ENCODE measurements at places on chromosomes 11 and 22.

DNA sequence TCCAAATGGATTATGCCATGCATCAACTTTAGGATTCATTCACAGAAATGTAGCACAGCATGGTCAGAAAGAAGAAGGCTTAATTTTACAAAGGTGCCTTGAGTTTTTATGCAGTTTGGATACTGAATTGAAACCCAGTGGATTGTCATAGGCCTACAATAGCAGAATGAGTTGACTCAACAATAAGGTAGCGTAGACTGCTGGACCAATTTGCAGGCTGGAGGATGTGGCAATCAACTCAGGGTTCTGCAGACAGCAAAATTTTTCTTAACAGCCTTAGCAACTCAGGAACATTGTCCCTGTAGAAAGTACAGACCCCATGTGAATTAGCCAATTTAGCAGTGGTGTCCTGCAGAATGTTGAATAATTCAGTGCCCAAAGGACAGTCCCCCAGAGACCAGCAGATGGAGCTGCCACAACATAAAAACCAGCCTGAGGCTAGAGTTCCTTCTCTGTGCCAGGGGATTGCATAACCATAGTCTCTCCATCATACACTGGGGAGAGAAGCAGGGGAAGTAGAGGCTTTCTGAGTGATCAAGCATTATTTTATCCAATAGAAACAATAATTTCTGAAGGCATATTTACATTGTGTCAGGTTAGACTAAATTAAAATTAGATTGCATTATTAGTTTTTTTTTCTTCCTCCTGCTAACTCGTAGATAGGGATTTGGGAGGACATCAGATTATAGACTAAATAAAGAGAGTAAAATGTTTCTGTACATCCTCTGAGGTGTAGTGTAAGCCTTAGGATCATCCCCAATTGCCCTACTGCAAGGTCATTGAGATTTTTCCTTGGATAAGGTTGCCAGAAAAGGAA, 20.3 kb upstream of the MRPL17 start:
- peak; percentile 73 for DNase-seq

DNA sequence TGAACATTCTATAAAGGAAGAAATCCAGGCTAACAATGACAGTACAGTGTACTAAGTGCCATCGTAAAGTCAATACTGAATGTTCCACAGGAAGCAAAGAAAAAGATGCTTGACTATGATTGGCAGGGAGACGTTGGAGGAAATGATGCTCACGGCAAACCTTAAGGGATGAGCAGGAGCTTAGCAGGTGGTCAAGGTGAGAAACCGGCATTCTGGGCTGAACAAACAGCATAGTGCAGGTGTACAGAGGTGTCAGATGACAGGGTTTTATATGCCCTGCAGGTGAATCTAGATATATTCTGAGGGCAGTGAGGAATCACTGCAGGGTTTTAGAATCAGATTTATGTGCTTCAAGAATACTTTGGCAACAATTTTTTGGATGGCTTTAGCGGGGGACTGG, 85.3 kb upstream of the HEPHL1 start:
- DNase-seq = no peak

DNA sequence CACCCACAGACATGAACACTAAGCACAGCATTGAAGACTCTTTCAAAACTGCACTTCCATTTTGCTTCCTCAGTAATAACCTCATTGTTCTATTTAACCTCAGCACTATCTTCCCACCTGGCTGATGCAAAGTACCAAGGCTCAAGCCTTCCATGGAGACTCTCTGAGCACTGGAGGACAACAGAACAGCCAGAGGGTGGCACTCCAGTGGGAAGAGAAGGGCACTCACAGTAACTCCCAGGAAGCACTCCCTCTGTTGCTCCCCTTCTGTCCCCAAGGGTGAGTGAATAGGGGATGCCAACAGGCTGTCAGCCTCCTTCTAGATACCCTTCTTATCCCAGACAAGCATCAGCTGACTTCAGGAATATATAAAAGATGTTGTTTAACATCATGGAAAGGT, 3.5 kb downstream of the ME3 start:
- no peak for DNase-seq

DNA sequence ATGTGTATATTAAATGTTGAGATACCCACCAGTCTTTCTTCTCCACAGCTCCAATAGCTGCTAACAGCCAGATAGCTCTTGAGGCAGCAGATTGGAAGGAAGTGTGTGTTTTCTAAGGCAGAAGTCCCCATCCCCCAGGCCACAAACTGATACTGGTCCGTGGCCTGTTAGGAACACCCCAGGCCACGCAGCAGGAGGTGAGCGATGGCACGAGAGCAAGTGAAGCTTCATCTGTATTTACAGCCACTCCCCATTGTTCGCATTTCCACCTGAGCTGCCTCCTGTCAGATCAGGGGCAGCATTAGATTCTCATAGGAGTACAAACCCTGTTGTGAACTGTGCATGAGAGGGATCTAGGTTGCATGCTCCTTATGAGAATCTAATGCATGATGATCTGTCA, 12.7 kb downstream of the CCDC73 start:
- no peak for DNase-seq

GRCh38 chr11:93288767-93289166, 41.8 kb upstream of the DEUP1 start:
- no peak for DNase-seq

- no peak for DNase-seq
Measured at GRCh38 chr11:2367266-2368160, 9.6 kb upstream of the CD81 start.

- no peak for DNase-seq
Measured at GRCh38 chr22:19715188-19715930, 1.1 kb downstream of the SEPTIN5 start.

- no peak for DNase-seq
Measured at GRCh38 chr11:45253640-45254039, 32.5 kb downstream of the SYT13 start.

GRCh38 chr22:25098445-25099081, 101.1 kb upstream of the CRYBB3 start:
- no peak for DNase-seq

- peak; percentile 66 for DNase-seq
Measured at GRCh38 chr11:72238040-72238450, 5.9 kb downstream of the PHOX2A start.

GRCh38 chr11:16160146-16160545, 196.2 kb downstream of the SOX6 start:
- DNase-seq = no peak

GRCh38 chr11:115291325-115291724, 212.9 kb downstream of the CADM1 start:
- no peak for DNase-seq

GRCh38 chr11:3803726-3804495, 4.4 kb upstream of the PGAP2 start:
- DNase-seq = peak; percentile 38

DNA sequence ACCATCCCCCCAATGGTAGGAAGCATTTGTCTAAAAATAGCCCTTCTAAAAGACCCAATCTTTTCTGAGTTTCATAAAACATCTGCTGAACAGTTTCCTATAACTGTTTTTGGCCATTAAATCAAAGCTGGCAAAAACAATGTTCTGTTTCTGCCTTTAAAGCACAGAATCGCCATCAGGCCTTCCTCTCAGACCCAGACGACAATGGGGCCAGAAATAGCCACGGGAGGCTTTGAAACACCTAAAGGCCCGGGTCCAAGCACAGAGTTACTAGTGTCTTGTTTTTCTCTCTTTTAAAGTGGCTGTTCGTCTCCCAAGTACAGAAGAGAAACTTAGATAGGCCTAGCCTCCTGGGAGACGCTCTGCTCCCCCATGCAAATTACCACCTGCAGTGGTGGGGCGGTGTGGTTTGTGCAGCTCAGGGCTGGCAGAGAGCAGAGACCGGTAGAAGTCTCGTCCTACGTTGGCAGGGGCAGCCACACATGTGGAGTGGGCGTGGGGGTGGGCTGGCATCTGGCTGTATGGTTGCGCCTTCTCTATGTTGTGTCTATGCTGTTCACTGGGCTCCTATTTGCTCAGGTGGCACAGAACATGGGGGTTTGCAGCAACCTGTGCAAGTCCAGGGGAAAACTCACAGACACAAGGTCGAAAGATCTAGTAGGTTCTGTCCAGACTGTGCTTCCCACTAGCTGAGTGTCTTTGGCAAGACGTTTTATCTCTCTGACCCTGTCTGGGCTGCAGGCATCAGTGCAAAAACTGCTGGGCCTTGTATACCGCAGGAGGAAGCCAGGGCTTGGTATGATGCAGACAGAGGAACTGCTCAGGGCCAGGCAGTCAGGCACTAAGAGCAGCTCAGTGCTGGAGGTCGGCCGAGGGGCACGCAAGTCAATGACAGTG, 23.6 kb upstream of the ETS1 start:
- no peak for DNase-seq

GRCh38 chr11:98564233-98564632, 456.5 kb upstream of the CNTN5 start:
- no peak for DNase-seq

GRCh38 chr11:6615882-6616585, 3.2 kb downstream of the TPP1 start:
- DNase-seq = no peak

DNA sequence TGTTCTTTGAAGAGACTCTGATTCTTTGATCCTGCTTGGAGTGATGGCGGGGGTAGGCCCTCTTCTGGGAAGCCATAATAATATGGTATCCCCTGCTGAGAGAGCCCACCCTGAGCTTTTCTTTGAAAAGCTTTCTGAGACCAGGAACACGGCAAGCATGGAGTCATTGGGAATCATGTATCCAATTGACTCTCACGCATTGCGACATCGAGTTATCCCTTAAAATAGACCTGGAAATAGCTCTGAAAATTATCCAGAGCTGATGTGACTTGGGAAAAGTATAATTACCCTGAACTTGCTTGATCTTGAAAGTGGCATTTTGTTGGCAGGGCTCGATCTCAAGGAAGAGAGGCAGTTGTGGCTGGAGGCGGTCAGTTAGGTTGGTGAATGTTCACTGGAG, 36.8 kb upstream of the MPEG1 start:
- DNase-seq = no peak

DNA sequence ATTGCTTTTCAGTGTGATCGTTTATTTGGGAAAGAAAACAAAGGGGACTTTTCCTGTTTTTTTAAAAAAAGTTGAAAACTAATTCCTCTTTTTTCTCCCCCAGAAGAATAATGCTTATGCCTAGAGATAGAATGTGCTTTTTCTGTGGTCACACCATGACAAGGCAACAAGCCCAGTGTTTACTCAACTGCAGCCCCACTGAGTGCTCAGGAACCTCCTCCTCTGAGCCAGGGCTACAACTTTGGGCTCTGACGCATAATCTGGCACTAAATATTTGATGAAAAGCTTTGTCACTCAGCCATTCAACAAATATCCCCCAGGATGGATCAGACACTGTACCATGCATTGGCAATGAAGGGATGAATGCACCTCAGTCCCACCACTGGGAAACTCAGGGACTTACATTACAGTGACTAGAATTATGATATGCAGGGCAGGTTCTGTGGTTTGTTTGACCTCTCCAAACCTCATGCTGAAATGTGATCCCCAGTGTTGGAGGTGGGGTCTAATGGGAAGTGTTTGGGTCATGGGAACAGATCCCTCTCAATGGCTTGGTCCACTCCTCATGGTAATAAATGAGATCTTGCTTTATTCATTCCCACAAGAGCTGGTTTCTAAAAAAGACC, 155.9 kb downstream of the CCDC34 start:
- DNase-seq = no peak

GRCh38 chr11:34305193-34305592, 52.6 kb downstream of the ABTB2 start:
- no peak for DNase-seq

GRCh38 chr11:372809-373715, 3.8 kb downstream of the B4GALNT4 start:
- DNase-seq = no peak

GRCh38 chr11:68579455-68579854, 104.9 kb upstream of the GAL start:
- DNase-seq = no peak

GRCh38 chr22:27842669-27843431, 41.3 kb upstream of the MN1 start:
- no peak for DNase-seq

DNA sequence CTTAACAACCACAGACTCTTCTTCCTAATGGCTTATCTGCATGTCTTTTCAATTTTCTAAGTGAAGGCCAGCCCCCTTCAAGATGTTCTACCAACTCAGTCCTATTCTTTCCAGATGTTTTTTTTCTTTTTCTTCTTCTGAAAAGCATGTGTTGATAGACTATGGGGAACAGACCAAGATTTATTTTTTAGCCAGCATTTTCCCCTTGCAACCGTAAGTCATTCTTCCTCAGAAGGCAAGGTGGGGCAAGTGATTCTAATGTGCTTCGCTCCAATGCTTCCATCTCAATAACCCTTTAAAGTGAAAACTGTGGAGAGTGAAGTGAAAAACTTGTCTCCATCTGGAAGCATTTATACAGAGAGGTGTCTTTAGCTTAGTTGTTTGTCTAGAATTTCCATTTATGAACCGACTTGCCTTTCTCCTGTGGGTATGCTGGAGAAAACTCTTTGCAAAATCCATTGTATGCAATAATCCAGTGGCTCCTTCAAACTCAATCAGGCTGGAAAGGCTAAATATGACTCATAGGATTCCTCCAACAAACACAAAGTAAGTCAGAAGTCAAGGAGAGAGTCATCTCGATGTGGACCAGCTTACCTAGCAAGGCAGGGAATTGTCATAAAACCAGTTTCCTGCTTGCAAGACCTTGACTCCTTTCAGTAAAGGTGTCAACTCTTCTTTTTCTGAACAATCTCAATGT, 83.7 kb downstream of the MAML2 start:
- DNase-seq = peak; percentile 51

DNA sequence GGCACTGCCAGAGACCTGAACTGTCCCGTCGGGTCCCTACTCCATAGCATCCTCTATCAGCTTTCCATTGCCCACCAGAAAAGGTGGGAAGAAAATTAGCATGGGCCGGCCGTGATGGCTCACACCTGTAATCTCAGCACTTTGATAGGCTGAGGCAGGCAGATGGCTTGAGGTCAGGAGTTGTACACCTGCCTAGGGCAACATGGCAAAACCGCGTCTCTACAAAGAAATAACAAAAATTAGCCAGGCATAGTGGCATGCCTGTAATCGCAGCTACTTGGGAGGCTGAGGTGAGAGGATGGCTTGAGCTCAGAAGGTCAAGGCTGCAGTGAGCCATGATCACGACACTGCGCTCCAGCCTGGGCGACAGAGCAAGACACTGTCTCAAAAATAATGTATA, 3.5 kb downstream of the SLC25A18 start:
- DNase-seq = no peak

- peak; percentile 69 for DNase-seq
Measured at GRCh38 chr11:1202776-1203504, 19.9 kb upstream of the MUC5B start.

DNA sequence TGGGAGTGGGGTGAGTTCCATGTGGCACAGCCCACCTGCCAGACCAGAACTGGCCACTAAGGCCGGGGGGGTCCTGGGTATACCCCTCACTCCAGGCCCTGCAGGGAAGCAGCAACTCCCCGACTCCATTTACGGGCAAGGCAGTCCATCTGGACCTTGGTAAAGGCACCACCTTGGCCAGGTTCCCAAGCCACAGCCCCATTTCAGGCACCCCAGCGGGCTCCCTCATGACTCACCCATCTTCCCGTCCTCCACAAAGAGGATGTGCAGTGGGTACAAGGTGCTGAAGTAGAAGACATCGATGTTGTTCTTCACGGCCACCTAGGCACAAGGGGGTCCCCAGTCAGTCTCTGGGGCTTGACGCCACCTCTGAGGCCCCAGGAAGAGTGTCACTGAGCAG, 15.7 kb upstream of the RASL10A start:
- DNase-seq = no peak

GRCh38 chr11:67355794-67356386, 2.5 kb upstream of the POLD4 start:
- no peak for DNase-seq

- no peak for DNase-seq
Measured at GRCh38 chr22:17916226-17916889, 108.0 kb downstream of the MICAL3 start.

GRCh38 chr11:61110255-61111049, 8.2 kb downstream of the CD5 start:
- no peak for DNase-seq

All from urothelium cell line (cell line).